Small intestine (tissue), 16 donors: ENCODE measurements at places on chromosomes 13 and 19. TPM values are rescaled to one million over a fixed set of nuclear protein-coding genes. Genes with fewer than 3 reads are reported as not detected.

The C1QTNF9 gene
- not detected for polyA plus RNA-seq

The FXYD1 gene
- polyA plus RNA-seq = 7.3 TPM

The RPS19 gene
- polyA plus RNA-seq = 3,107 TPM

The KLK12 gene
- polyA plus RNA-seq = 10.6 TPM

The AMER2 gene
- polyA plus RNA-seq = 0.15 TPM

The CCNA1 gene
- 0.27 TPM for polyA plus RNA-seq

GRCh38 chr13:47420020-47420419 is 523.2 kb upstream of the HTR2A start:
- H3K4me1 ChIP-seq = no peaks in the 10 kb centered on the region
- H3K27me3 ChIP-seq = no peaks in the 10 kb centered on the region
- H3K27ac ChIP-seq = no peak overlapping the region
- no peaks in the 10 kb centered on the region for H3K36me3 ChIP-seq
- no peak for DNase-seq
- H3K4me3 ChIP-seq = no peak overlapping the region

DNA sequence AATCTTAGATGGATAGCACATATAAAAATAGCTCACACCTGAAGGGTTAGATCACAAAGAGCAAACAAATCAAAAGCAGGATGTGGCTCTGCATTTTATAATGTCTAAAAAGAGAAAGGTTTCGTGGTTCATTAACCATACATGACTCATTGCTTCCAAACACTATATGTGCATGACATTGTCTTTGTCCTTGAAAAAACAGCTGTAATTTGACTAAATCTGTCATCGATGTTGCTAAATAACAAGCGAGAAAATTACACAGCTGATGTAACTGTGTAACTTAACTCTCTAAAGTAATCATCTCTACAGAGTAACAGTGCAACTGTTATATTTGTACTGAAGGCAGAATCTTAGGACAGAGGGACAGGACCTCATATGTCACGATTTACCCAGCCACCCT is 383.1 kb upstream of the GPC6 start:
- H3K4me3 ChIP-seq = no peak overlapping the region
- no peaks in the 10 kb centered on the region for H3K27me3 ChIP-seq
- H3K4me1 ChIP-seq = no peaks in the 10 kb centered on the region
- DNase-seq = peak; percentile 4
- no peaks in the 10 kb centered on the region for H3K36me3 ChIP-seq

GRCh38 chr19:52034051-52034728 is 6.0 kb upstream of the ZNF614 start:
- no peaks in the 10 kb centered on the region for H3K4me1 ChIP-seq
- peaks cover 39% of the 10 kb centered on the region for H3K36me3 ChIP-seq

DNA sequence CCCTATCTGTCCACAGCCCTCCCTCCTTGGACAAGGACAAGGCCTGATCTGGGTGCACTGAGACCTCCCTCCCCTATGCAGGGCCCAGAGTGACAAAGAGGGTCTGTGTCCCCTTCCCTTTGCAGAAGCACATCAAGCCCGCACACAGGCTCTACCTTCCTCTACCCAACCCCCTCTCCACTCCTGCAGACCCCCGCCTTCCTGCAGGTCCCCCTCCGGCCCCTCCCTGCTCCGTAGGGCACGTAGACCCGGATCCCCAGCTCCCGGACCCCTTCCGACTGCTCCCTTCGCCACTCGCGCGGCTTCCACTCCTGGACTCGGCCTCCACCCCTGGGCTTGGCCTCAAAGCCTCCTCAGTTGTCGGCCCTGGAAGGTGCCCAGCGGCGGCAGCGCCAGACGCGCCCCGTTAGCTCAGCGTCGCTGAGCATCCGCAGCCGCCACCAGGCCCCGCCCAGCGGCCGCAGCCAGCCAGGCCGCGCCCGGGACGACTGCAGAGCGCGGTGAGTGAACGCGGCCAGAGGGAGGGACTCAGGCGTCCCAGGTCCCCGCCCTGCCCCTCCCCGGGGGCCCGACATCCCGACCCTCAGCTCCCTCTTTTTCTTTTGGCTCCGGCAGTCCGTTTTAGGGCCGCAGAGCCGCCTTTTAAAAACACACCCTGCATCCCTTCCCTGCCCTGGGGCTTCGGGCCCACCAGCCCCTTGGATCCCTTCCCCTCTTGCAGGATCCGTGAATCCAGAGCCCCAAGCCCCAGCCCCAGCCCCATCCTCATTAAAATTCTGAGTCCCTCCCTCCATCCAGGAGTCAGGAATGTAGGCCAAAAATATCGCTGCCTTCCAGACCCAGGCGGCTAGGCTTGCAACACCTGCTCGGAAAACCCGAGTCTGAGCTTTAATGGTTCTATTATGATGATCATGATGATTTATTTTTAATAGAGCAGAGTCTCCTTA is 1.5 kb upstream of the MYADM start:
- peak overlapping the region; percentile 2 for H3K4me3 ChIP-seq
- H3K4me1 ChIP-seq = peaks cover 31% of the 10 kb centered on the region
- peak overlapping the region; percentile 13 for H3K27ac ChIP-seq
- no peaks in the 10 kb centered on the region for H3K36me3 ChIP-seq
- DNase-seq = peak; percentile 82
- H3K27me3 ChIP-seq = no peaks in the 10 kb centered on the region

- no peaks in the 10 kb centered on the region for H3K27me3 ChIP-seq
- H3K36me3 ChIP-seq = peaks cover 2% of the 10 kb centered on the region
- H3K27ac ChIP-seq = no peak overlapping the region
- H3K4me3 ChIP-seq = no peak overlapping the region
- DNase-seq = no peak
Observed at GRCh38 chr13:100254002-100254401, 165.1 kb downstream of the PCCA start.

DNA sequence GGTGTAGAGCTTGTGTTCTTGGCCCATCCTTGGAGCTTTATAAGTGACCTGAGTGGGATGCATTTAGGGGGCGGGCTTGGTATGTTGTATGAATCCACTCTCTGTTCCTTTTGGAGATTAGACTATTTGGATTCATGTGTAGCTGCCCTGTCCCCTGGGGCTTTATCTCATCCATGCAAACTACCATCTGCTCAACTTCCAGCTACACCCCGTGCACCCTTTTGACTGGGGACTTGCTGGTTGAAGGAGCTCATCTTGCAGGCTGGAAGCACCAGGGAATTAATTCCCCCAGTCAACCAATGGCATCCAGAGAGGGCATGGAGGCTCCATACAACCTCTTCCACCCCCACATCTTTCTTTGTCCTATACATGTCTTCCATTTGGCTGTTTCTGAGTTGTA is 6.1 kb downstream of the CLEC4M start:
- no peaks in the 10 kb centered on the region for H3K36me3 ChIP-seq
- H3K4me1 ChIP-seq = no peaks in the 10 kb centered on the region
- no peak for DNase-seq
- no peak overlapping the region for H3K27ac ChIP-seq
- no peak overlapping the region for H3K4me3 ChIP-seq

DNA sequence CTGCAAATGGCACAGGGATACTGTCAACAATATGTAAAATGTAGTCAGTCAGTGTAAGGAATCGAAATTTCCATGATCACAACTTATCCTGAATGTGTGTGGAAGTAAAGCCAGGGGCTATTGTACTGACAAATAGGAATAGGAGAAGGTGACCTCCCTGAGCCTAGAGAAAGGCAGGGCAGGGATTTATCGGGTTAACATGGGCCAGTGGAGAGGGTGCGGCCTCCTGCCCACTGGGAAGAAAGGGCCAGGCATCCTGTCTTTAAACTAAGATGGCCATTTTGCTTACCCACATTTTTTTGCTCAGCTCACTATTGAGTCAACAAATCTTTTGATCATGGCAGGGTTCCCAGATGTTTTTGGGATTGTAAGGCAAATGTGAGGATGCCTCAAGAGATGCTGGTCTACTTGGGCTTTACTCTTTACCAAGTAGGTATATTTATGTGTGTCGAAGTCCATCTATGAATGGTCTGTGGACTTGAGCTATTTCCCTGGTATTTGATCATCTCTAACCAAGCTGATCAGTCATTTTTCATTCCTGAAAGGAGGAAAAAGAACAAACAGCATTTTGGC is 116.6 kb upstream of the RNF113B start:
- no peaks in the 10 kb centered on the region for H3K4me1 ChIP-seq
- DNase-seq = no peak
- no peak overlapping the region for H3K27ac ChIP-seq
- H3K4me3 ChIP-seq = no peak overlapping the region
- no peaks in the 10 kb centered on the region for H3K36me3 ChIP-seq

- H3K4me3 ChIP-seq = no peak overlapping the region
- H3K4me1 ChIP-seq = no peaks in the 10 kb centered on the region
- no peak for DNase-seq
- H3K27me3 ChIP-seq = no peaks in the 10 kb centered on the region
- H3K36me3 ChIP-seq = peaks cover 2% of the 10 kb centered on the region
- H3K27ac ChIP-seq = no peak overlapping the region
Observed at GRCh38 chr13:32176696-32177095, 138.5 kb downstream of the ZAR1L start.

GRCh38 chr19:7348587-7349230 is at the start of gene ARHGEF18:
Gene ARHGEF18, plus strand, starts transcription at chr19:7348937. Its CDS starts 13,954 bp downstream, at chr19:7362891.
- H3K36me3 ChIP-seq = no peaks in the 10 kb centered on the region
- DNase-seq = no peak
- no peaks in the 10 kb centered on the region for H3K4me1 ChIP-seq

GRCh38 chr19:51194527-51195315 is 30.2 kb upstream of the CD33 start:
- H3K4me1 ChIP-seq = no peaks in the 10 kb centered on the region
- H3K4me3 ChIP-seq = no peak overlapping the region
- H3K27ac ChIP-seq = no peak overlapping the region

DNA sequence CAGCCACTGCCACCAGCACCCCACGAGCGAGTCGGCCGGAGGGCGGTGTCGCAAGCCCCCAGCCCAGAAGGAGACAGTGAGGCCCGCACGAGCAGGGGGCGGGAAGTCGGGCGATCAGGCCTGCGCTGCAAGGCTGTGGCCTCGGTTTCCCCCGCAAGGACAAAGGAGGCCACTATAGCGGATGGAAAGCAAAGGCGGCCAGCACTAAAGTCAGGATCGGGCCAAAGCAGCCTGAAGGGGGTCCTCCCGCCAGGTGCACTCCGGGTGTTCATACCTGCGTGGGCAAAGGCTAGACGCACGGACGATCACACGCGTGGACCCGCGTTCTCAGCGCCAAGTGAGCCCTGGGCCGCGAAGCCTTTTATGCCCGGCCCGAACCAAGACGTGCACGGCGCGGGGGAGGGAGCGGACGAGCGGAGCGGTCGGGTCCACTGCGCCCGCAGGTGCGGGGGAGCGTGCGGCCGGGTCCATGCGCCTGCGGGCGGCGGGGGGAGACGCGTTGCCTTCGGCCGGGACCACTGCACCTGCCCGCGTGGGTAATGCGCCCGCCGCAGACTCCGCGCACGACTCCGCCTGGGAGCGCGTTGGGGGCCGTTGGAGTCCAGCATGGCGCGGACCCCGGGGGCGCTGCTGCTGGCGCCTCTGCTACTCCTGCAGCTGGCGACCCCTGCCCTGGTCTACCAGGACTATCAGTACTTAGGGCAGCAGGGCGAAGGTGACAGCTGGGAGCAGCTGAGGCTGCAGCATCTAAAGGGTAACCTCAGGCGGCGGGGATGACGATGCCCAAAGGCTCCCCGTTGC is at the start of the genes PRDX2 and THSD8:
Gene PRDX2 (minus strand): TSS at position 335 of the 801 bp plus-strand sequence. CDS start 539 bp downstream, outside the sequence.
Gene THSD8 (plus strand): TSS at position 604 of the 801 bp plus-strand sequence. CDS start 3 bp downstream, at position 607.
- H3K36me3 ChIP-seq = peaks cover 4% of the 10 kb centered on the region
- no peaks in the 10 kb centered on the region for H3K27me3 ChIP-seq
- H3K27ac ChIP-seq = peak within 1 kb of the TSS; percentile 85
- H3K4me3 ChIP-seq = peak within 1 kb of the TSS; percentile 59
- H3K4me1 ChIP-seq = peaks cover 22% of the 10 kb centered on the region

DNA sequence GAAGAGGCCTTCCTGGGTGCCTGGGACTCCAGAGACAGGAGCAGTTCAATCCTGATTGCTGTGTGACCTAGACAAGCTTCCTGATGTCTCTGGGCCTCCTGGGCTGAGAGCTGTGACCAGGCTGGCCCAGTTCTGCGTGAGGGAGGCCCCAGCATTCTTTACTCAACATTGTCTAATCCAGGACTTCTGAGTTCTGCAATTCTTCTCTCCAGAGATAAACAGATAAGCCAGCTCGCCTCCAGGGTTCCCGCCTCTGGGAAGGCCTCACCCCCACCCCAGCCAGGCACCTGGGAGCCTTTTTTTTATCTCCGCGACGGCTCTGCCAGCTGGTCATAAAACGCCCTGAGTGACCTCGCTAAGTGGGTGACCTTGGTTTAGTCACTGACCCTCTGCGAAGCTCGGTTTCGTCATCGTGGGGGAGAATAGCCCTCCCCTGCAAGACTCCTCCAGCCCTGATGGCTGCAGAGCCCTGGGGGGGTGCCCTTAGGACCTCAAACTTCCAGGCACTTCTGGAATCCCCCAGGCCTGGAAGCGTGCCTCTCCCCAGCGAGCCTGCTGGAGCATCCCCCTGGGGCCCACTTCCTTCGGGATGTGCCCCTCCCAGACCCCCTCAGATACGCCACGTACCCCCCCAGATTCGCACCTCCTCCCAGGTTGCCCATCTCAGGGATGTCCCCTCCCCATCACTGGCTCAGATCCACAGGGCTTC is 1.9 kb downstream of the SULT2B1 start:
- H3K27me3 ChIP-seq = no peaks in the 10 kb centered on the region
- H3K4me3 ChIP-seq = no peak overlapping the region
- DNase-seq = peak; percentile 79
- H3K4me1 ChIP-seq = peaks cover 54% of the 10 kb centered on the region
- H3K27ac ChIP-seq = peak overlapping the region; percentile 59
- H3K36me3 ChIP-seq = no peaks in the 10 kb centered on the region
